ENCODE measurements at places on chromosomes 13 and 19.

GRCh38 chr19:7500811-7501450, 12.1 kb upstream of the PEX11G start:
- peak; percentile 46 for DNase-seq

GRCh38 chr13:75830842-75831241, 194.7 kb downstream of the LMO7 start:
- DNase-seq = peak; percentile 85

DNA sequence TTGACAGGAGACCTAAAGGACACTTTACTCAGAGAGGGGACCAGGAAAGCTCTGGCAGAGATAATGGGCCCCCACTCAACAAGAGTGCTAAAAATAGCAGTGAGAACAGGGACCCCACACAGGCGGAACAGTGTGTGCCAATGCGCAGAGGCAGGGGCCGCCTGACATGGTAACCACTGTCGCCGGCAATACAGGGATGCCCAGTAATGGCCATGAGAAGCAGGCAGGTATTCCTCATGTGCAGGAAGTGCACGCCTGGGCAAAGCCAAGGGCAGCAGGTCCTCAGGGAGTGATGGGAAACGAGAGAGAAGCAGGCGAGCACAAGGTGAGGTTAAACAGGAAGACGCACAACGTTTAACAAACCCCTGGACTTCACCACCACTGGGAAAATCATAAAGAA, 757.1 kb downstream of the LIG4 start:
- DNase-seq = no peak

DNA sequence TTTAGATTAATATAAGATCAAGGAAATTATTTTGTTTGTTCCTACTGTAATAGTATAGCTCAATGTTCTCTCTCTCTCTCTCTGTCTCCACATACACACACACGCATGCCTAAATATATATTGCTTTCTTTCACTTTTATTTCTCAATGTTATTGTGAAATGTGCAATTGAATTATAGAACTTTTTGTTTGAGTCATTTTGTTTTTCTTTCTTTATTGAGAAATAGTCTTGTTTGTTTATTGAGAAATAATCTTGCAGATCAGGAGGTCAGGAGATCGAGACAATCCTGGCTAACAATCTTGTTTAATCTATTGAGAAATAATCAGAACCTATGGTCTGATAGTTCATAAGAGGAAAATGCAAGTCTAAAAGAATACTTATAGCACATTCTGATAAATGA, 1581.3 kb downstream of the EFNB2 start:
- DNase-seq = no peak

DNA sequence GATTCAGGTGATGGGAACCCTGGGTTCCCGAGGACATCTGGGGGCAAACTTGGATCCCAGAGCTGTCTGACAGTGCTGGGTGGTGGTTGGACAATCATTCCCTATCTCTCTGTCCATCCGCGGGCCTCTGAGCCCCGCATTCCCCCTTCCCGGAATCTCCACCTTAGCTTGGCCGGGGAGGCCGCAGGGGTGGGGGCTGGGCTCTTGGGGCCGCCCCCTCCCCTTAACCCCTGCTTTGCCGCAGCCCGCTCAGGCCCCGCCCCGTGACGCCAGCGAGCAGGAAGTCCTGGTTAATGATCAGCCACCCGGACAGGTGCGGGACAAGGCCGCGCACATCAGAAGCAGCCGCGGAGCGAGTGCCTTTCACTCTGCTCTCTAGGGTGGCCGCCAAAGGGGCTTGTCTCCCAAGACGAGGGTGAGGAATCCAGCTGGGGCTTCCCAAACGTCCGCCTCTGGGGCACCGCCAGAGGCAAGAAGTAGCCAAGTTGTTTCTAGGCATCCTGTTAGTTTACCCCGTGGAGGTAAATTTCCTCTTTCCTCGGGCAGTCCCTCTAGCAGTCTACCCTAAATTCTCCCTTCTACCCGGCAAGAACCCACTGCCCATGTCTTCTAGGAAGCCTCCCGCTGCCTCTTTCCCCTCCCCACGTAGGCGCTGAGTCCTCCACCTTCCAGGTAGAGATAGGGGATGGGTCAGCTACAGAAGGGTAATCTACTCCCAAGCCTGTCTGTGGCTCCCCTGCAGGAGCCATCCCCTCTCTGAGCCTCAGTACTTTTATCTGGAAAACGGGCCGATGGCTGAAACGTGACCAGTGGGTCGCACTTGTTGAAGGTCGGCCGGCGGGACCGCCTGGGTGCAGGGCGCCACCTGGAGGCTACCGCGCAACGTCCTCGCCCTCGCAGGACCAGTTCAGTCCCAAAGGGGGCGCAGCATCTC, 3.0 kb downstream of the IRF2BP1 start:
- DNase-seq = peak; percentile 74
